Left cardiac atrium (tissue), 4 donors: ENCODE measurements at places on chromosomes 5 and 9. TPM values are rescaled to one million over a fixed set of nuclear protein-coding genes. Genes with fewer than 3 reads are reported as not detected.

DNA sequence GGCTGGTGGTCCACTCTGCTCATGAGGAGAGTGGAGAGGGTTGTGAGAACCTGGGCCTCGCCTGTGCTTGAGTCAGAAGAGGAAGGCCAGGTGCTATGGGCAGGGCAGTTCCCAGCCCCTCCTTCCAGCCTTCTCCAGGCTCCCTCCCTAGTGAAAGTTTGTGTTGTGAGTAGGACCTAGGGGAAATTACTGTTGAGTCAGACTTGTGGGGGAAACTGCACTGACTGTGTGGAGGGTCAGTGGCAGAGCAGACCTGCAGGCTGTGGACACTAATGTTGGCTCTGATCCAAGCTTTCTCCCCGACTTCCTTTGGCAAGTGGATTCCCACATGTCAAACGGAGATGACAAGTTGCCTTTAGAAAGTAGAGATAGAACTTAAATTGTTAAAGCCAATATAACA lies 102.6 kb downstream of the ARHGAP26 start:
- DNase-seq, result no peak

DNA sequence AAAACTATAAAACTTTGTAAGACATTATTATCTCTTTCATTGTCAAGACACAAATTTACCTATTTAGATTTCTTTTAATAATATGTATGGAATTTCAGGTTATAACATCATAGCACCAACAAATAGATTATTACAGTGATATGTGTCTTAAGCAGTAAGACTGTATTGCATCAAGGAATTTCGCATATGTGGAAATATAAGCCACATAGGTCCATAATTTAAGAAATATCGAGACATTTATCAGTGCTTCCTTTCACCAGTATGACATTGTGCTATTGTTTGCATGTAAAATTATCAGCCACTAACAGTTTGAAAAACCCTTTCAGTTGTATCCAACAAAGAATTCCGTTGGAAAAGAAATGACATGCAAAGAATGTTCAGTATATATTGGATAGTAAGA lies 186.7 kb upstream of the RASA1 start:
- DNase-seq, result no peak

DNA sequence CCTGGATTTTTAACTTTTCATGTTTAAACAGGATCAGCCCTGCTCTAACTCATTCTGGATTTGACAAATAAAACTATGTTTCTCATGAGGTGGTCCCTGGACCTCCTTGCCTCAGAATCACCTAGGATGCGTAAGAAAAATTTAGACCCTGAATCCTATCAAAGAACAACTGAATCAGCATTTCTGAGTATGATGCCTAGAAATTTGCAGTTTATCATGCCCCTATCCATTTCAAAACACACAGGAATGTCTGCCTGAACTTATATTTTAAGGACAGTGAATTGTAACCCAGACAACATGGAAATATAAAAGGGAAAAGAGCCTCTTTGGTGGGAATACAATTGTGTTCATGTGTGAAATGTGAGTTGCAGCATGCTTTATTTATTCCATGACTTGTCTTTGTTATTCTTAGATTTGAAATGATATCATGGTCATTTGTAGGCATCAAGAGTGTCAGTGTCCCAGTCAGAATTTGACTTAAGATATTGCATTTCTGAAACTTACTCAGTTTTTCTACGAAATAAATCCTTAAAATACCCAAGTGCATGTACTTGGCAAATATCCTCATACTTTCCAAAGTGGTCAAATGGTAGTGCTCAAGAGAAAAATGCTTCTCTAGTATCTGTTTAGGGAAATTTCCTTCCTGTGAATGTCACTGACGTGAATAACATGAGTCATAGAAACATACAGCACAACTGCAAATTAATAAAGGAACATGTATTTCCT lies 144.3 kb downstream of the GIN1 start:
- DNase-seq, result no peak

The SPINK6 gene
- not detected for total RNA-seq

The ZMAT2 gene
- total RNA-seq, result 36.8 TPM

DNA sequence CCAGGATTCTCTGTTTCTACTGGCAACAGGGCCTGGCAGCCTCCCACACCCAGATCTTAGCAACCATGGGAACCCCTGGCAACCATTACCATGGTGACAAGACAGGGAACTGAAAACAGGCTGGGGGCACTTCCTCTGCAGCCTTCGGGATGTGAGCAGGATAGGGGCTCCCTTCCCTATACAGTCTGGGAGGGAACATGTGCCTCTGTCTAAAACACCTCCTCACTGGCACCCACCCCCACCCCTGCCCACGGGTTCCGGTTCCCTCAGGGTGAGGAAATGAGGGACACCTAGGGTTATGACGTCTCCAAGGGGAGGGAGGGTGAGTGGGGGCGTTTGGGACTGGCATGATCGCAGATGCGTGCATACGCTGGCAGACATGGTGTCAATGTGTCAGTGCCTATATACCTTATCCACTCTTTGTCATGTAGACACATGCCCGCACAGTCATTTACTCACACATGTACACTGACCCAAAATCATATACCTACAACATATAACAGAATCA lies 3.0 kb upstream of the DNAJB5 start:
- no peak for DNase-seq
